ENCODE measurements at places on chromosomes 5 and 9.

DNA sequence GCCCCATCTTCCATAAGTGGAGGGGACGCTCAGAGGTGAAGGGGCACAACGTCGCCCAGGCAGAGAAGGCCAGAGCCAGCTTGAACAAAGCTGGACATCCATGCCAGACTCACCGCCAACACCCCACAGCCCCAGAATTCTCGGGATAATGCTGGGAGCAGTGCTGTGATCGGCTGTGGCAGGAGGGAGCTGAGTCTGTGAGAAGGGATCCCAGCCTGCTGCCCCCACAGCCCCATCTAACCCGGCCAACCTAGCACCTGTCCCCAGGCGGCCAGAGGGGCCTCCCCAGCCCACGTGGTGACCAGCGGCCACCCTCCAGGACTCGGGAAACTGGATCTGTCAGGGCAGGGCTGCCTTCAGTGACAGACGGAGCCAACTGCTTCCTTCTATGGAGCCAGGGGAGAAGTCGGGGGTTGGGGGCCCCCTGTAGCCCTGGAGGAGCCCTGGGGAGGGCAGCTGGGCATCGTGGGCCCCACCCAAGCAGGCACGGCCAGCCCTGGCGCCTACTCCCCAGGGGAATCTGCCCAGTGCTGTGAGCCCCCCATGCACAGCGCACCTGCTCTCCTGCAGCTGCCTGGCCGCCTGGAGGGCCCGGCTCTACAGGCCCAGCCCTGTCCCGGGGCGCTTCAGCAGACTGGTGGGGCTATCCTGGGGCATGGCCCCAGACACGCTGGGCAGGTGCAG, 6.0 kb downstream of the BRD3 start:
- DNase-seq: no peak

DNA sequence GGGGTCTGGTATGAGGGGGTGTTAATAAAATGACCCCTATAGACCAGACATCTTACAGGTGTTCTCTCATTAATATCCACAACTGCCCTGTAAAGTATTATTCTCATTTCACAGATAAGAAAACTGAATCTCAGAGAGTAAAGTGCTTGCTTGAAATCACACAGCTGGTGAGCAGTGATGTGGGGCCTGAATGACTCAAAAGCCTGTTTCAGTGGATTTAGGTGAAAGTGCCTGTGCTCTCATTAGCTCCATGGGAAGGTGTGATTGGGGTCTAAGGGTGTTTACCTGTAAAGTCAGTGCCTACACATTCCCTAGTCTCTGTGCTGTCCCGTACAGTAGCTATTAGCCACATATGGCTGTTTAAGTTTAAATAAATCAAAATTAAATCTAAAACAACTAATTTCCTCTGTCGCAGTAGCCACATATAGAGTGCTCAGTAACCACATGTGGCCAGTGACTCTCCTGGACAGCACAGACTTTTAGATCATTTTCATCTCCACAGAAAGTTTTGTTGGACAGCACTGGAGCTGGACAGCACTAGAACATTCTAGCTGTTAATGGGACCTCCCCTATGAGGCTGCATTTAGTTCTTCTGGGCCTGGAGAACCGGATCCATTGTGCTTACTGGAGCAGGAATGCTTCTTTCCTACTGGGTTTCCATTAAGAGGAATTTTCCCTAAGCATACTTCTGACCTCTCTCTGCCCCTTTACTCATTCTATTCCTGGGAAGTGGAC, 52.5 kb upstream of the SEMA6A start:
- DNase-seq: peak; percentile 12

DNA sequence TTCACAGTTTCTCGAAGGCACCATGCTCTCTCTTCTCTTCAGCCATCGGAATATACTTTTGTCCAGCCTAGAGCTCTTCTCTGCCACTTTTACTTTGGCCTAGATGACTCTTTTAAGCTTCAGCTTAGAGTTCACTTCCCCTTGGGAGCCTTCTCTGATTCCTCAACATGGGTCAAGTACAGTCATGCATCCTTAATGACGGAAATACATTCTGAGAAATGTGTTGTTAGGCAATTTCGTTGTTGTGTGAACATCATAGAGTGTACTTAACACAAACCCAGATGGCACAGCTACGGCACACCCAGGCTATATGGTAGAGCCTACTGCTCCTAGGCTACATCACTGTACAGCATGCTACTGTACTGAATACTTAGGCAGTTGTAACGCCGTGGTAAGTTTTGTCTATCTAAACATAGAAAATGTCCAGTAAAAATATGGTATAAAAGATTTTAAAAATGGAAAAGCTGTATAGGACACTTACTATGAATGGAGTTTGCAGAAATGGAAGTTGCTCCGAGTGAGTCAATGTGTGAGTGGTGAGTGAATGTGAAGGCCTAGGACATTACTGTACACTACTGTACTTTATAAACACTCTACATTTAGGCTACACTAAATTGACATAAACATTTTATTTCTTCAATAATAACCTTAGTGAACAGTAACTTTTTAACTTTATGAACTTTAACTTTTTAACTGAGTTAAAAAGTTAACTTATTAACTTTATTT, 15.1 kb upstream of the TNFSF15 start:
- peak; percentile 44 for DNase-seq

DNA sequence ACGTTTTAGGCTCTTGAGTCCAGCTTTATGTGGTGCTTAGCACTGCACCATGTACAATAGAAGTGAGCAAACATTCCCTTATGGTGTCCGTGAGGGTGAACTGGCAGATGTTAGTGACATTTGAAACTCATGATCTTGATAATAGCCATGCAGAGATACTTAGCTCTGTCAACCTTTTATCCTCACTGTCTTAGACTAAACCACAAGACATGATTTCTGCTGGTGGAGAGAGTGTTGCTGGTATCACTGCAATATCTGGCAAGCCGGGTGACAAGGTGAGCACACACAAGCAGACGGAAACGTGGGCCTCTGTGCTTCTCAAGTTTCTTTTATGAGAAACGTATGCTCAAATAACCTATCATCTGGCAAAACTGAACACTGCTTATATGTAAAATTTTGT, 68.4 kb downstream of the CAST start:
- DNase-seq: no peak

DNA sequence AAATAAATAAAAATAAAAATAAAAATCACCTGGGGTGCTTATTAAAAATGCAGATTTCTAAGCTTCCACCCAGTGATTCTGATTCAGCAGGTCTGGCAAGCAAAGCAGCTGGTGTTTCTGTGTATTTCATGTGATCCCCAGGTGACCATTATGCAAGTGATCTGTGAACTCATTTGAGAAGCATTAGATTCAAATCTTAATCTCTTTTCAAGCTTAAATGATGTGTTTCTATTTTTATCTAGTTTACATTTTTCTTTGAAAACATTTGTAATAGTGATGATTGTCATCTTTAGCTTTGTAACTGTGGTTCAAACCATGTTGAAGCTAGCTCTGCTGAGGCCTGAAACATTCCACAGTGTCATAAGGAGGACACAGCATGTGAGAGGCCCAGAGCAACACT, 804.8 kb upstream of the ZNF608 start:
- no peak for DNase-seq

DNA sequence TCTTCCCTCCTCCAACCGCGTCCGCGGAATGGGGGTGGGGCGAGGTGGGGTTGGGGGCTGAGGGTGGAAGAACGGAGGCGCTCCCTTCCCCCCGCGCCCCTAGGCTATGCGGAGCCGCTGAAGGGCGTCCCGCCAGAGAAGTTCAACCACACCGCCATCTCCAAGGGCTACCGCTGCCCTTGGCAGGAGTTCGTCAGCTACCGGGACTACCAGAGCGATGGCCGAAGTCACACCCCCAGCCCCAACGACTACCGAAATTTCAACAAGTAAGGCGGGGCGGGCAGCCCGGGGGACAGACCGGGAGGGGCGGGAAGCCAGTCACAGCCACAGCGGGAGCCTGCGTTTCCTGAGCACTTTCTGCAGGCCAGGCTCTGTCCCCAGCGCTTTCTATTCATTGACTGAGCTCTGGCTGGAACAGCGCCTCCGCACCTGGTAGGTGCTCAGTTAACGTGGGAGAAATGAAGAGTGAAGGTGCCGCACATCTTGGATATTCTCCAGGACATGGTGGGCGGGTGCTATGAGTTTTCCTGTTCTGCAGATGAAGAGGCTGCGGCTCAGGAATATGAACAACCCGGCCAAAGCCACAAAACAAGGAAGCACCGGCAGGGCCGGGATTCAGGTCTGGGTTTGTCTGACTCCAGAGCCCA, 11.3 kb downstream of the MYOZ3 start:
- peak; percentile 69 for DNase-seq
